ENCODE measurements at places on chromosomes 11 and 22. TPM values are rescaled to one million over a fixed set of nuclear protein-coding genes. Genes with fewer than 3 reads are reported as not detected.

Gene RAB38
- 2.2 TPM for total RNA-seq

Gene SLC22A8
- total RNA-seq: not detected

Gene RASL10A
- total RNA-seq: 0.75 TPM

Gene FXYD2
- 22.9 TPM for total RNA-seq

DNA sequence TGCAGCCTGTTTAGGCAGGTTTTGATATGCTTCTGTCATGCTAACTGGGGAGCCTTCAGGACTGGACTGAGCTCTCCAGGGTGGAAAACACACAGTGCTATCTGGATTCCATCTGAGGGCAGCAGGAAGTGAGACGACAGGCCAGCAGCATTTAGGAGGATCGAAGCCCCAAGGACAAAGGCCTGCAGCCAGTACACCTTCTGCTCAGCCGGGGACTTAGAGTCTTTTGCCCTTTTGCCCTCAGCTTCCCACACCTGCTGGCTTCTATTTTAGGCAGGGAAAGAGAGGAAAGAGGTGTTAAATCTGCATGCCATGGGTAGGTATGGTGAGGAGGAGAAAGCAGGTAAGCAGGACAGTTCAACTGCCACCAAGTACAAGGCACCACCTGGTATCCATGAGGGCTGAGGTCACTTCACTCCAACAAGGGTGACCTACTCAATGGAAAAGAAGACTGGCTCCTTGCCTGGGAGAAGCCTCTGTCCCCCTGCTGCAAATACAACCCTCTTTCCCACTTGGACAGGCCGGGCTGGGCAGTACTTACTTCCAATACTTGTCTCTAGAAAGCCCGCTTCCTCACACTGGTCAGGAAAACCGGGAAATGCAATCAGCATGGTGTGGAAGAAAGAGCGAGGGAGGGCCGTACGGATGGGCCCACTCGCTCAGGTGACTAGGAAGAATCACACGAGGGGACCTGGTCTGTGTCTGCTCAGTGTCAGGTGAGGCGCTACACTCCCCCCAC is 12.3 kb downstream of the LARGE2 start:
- DNase-seq: no peak

- no peak for DNase-seq
Measured at GRCh38 chr22:39311592-39312400, 7.6 kb downstream of the RPL3 start.

- no peak for DNase-seq
Measured at GRCh38 chr11:115699733-115700132, 195.5 kb upstream of the CADM1 start.

GRCh38 chr11:45834298-45834756 is 12.9 kb upstream of the CRY2 start:
- no peak for DNase-seq

- no peak for DNase-seq
Measured at GRCh38 chr22:46895753-46896152, 133.3 kb downstream of the TBC1D22A start.

DNA sequence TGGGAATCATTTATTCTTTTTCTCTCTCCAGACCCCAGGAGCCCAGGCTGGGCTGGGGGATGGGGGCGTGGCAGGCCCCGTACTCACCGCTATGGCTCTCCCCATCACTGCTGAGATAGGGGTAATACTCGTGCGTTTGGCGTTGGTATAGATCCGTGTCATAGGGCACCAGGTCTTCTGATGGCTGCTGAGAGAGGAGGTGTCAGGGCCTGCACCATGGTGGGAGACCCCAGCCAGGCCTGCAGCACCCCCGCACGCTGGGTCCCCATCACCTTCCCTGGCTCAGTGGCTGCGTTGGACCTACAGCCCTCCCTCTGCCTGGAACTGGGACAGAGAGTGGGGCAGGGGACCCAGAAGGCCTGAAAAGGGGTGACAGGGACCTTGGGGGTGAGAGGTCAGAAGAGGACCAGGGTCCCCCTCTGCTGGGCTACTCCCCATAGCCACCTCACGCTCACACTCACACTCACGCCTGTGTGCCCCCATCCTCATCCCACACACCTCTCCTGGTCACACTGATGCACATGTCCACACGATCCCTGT is 2.7 kb downstream of the SPI1 start:
- DNase-seq: no peak

- no peak for DNase-seq
Measured at GRCh38 chr11:84886344-84886743, 740.8 kb downstream of the DLG2 start.
